ENCODE measurements at places on chromosomes 3 and 15.
A peak's percentile ranks its signal among the peaks of the same experiment; 100 is the strongest.

GRCh38 chr15:65517866-65518207 lies 348 bp upstream of the DPP8 start:
- DNase-seq, result no peak

- peak; percentile 20 for DNase-seq
Observed at GRCh38 chr15:70281811-70282307, 184.1 kb upstream of the TLE3 start.

- DNase-seq, result peak; percentile 55
Observed at GRCh38 chr3:171156401-171157010, 130.0 kb upstream of the SLC2A2 start.

GRCh38 chr3:172289583-172289982 lies 158.7 kb downstream of the GHSR start:
- no peak for DNase-seq

- no peak for DNase-seq
Observed at GRCh38 chr3:197491923-197492664, 63.7 kb downstream of the BDH1 start.

GRCh38 chr3:128684986-128685726 lies 34.5 kb upstream of the RPN1 start:
- no peak for DNase-seq

GRCh38 chr15:68201153-68201878 lies 3.8 kb downstream of the CALML4 start:
- no peak for DNase-seq

- no peak for DNase-seq
Observed at GRCh38 chr3:110804856-110805255, 266.8 kb upstream of the NECTIN3 start.

DNA sequence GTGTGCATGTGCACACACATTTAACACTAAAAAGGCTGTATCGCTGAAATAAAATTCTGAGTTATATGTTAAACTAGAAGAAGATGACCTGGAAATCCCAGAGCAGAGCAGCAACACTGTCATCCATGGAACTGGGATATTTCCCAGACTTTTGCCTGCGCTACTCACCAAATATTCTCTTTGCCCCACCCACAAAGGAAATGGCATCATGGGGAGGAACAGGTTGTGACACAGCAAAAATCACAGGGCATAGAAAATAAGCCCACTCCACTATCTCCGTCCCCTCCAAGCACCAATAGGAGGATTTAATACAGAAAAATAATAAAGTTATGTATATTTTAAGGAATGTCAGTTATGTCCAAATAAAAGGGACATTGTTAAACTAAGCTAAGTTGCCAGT lies 71.7 kb downstream of the COL8A1 start:
- no peak for DNase-seq

DNA sequence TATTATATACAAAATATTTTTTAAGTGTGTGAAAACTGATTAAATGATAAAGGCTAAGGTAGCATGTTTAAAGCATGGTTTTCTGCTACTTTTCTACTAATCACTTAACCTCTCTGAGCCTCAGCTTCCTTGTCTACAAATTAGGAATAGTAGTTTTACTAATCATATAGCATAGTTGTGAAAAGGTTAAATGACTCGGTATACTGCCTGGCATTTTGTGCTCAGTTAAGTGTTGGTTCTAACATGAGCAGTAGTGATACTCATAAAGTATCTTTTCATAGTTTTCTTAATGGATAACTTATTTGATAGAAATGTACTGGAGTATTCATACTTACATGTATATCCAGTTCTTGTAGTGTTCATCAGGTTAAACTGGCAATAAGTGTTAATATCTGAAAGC lies 13.6 kb downstream of the RASA2 start:
- DNase-seq, result no peak

DNA sequence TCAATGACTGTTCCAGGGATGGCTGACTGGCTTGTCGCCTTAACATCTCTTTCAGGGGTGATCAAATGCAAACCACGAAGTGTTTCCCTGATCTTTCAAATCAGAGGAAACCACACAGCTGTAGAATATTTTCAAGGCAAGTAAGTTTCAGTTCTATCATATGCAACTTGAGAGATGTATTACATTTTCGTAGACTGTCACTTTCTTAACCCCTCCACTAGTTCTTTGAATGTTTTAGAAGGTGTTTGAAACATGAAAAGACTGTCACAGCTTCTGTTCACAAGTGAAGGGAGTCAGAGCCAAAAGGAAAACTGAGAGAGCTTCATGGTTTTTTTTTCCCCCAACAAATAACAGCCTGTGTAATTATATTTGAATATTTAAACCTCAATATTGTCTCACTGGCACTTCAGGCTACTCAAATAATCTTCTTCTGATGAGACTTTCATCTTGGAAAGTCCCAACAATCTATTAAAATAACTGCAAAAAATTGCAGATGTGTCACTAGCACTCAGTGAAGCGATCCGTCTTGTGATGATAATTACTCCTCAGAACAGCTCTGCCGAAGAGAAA lies 25.9 kb upstream of the CAPN7 start:
- DNase-seq, result no peak
